ENCODE measurements at places on chromosomes 5 and 9.
A peak's percentile ranks its signal among the peaks of the same experiment; 100 is the strongest.

- no peak for DNase-seq
Observed at GRCh38 chr5:174972291-174972690, 247.9 kb downstream of the MSX2 start.

DNA sequence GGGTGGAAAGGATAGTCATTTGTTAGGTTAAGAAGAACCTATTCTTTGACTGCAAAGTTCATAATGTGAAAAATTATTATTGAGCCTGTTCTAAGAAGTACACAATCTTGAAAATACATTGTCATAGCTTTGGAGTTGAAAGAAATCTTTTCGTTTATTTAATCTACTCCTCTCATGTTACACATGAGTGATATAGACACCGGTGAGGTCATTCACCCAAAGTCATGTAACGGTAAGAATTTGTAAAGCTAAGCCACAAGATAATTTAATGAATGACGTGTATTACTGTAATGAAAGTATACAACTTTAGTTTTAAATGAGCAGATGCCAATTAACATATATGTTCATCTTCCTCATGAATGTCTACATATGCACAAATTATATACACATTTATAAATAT lies 284.1 kb upstream of the PDE4D start:
- no peak for DNase-seq

- peak; percentile 99 for DNase-seq
Observed at GRCh38 chr5:138575194-138576015, at the start of gene HSPA9. TSS of gene HSPA9 (minus strand) at chr5:138575401. CDS start at chr5:138575318, 83 bp downstream.

- no peak for DNase-seq
Observed at GRCh38 chr9:12657998-12658397, 35.2 kb upstream of the TYRP1 start.

DNA sequence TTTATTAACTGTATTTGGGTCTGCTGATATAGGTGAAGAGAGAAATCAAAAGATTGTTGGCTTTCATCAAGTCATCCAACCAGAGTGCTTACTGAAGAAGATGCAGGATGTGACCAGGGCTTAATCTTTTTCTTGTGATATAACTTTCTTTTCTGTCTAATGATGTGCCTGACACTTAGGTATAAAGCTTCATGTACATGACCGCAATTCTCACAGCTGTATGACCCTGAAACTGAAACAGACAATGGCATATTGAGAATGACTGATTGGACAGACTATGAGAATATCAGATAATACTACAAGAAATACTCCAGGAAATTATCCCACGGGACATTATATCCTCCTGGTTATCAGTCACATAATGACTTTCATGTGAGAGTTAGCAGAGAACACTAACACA lies 32.5 kb upstream of the FAM174A start:
- no peak for DNase-seq

DNA sequence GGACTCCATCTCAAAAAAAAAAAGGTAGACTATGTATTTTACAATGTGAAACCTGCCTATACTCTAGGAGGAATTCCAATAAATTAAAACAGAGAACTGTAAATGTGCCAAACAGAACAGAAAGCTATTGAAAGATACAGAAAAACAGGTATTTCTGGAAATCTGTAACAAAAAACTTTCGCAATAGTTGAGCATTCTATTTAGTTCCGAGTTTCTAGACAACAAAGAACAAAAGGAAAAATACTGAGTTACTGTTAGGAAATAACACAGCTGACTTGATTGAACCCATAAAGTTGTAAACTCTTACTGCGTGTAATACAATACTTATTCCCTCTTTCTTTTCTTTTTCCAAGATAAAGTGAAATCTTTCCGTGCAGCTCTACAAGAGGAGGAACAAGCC lies 18.6 kb downstream of the DIMT1 start:
- no peak for DNase-seq

- DNase-seq, result no peak
Observed at GRCh38 chr5:89028595-89029285, 145.8 kb upstream of the MEF2C start.

GRCh38 chr9:129006328-129007034 lies 21.6 kb downstream of the SH3GLB2 start:
- DNase-seq, result peak; percentile 56

GRCh38 chr9:90926936-90927335 lies 125.3 kb downstream of the SYK start:
- no peak for DNase-seq

DNA sequence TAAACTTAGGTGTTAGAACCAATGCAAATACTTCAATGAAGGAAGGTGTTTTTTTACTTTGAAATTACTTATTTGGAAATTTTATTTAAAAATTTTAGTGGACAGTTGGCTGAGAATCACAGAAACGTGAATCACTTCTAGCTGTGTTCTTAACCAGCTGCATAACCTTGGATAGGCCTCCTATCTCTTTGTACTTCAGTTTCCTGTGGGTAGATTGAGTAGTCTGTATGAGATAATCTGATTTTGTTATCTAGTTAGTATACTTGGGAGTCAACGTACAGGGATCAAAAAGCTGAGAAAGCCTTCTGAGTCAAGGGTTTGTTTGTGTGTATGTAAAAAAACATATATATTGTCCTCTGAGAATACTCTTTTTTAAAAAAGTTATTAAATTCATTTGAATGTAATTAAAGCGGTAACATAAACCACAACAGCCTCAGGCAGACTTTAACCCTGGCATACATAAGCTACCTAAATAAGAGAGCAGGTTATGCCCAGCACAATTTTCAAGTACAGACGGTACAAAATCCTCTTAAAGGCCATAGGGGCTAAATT lies 38.1 kb upstream of the ZCCHC7 start:
- DNase-seq, result peak; percentile 13

DNA sequence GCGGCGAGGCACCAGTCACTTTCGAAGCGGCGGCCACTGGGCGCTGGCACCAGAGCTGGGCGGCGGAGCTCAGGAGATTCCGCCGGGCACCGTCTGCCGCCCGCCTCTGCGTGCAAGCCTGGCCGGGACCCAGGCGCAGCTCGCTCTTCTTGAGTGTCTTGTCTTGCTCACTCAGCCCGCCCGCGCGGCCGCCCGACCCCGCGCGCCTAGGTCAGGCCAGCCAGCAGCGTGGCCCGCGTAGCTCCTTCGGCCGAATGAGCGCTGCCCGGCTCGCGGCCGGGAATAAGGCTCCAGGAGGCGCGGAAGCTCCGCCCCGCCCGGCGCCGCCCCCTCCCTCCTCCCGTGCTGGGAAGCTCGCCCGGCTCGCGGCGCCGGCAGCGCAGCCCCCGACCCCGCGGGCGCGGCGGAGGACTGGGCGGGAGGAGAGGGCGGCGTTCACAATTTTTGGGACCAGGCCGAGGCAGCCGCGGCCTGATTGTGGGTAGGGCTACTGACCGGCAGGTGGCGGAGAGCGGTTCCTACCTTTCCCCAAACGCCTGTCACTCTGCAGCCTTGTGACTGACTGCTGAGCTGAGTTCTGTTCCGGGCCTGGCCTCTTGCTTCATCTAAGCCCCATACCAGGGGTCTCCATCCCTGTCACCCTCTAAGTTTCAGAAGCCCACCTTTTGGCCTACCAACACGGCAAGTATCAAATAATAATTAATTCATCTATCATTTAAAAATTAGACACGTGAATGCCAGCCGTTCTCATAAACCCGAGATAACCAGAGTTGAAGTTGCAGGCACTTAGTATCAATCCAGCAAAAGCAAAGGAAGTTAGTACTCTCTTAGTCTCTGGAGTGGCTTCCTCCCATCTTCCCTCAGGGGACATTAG lies at the start of gene HBEGF:
TSS of gene HBEGF (minus strand) at position 256 of the 874 bp plus-strand sequence. CDS start 275 bp downstream, outside the sequence.
- peak; percentile 56 for DNase-seq

- no peak for DNase-seq
Observed at GRCh38 chr5:11050596-11051304, 289.7 kb upstream of the DAP start.

GRCh38 chr5:146751781-146752401 lies 126.7 kb downstream of the PPP2R2B start:
- DNase-seq, result peak; percentile 78

DNA sequence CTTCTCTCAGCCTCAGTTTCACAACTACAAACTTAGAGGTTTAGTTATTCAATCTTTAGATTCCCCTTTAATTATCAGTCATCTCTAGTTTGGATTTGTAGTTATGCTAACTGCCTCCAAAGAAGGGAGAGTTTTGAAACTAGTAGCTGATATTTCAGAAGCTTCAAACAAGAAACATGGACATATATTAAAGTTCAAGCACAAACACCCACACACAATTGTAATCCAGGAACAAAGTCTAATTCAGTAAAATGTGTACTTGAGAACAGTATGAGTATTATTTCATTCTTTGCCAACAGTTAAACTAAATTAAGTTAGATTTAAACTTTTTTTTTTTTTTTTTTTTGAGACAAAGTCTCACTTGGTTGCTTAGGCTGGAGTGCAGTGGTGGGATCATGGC lies 71.2 kb upstream of the ABCA1 start:
- no peak for DNase-seq

DNA sequence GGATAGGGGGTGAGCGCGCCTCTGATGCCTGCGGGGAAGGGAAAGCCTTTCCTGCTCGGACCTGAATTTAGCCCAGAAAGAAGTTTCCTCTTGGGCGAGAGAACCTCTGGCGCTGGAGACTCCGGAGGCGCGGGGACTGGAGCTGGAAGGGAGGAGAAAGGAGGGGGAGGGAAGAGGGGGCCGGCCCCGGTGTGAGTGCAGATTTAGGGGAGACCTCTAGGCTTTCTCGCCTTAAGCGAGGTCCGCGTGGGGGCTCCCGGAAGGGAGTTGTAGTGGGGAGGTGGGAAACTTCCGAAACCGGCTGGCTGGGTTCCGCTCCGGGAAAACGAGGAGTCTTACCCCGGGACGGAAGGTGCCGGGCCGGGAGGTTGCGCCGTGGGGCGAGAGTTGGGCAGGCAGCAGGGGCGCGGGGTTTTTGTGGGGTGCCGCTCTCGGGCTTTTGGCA lies 1.3 kb downstream of the PCSK5 start:
- DNase-seq, result no peak

GRCh38 chr5:2591777-2592453 lies 159.6 kb downstream of the IRX2 start:
- DNase-seq, result no peak

DNA sequence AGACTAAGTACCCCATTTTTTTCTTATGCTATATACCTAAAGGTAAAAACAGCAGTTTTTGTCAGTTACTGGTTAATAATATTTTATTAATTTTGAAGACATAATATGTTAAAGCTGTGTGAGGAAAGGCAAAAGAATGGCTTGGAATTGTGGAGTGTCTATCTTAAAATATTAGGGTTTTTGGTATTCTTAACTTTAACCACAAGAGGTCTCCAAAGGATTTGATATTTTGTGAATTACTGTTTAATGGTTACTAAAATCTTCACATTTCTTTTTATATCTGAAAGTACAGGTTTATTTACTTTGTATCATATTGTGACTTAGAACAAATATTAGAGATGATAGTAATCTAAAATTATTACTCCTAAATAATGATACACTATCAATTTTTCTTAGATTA lies 32.0 kb upstream of the DHFR start:
- DNase-seq, result peak; percentile 36

DNA sequence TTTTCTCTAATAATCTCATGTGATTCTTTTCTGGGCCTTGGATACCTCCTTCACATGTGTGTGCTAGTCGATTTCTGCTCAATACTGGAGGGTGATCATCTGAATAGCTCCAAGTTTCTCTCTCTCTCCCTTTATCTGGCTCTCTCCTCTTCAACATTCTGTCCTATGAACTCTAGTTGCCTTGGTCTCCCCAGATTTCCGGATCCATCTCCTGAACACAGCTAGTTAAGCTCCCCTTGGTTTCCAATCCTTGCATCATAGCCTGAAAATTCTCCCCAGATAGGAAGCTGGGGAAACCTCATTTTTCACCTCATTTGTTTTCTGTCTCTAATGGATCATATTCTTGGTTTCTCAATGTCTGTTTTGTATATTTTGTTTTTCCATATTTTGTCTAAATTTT lies 832.3 kb downstream of the MTRR start:
- no peak for DNase-seq

DNA sequence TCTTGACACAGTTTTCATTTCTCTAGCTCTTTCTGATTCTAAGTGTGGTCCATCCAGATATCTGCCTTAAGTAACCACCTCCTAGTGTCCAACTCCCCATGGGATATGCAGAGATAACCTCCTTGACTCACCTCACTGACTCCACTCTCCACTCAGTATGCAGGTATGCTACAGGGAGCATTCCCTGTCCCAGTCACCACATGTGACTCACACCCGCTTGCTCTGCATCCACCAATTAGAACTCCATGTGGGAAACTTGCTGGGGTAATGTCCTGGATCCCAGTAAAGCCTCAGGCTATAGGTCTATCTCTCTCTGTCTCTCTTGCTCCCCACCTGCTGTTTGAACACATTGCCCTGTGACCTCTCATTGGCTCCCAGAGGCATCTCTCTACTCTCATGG lies 563.9 kb downstream of the HTR1A start:
- no peak for DNase-seq

- peak; percentile 30 for DNase-seq
Observed at GRCh38 chr5:172777881-172778814, 7.2 kb upstream of the DUSP1 start.

DNA sequence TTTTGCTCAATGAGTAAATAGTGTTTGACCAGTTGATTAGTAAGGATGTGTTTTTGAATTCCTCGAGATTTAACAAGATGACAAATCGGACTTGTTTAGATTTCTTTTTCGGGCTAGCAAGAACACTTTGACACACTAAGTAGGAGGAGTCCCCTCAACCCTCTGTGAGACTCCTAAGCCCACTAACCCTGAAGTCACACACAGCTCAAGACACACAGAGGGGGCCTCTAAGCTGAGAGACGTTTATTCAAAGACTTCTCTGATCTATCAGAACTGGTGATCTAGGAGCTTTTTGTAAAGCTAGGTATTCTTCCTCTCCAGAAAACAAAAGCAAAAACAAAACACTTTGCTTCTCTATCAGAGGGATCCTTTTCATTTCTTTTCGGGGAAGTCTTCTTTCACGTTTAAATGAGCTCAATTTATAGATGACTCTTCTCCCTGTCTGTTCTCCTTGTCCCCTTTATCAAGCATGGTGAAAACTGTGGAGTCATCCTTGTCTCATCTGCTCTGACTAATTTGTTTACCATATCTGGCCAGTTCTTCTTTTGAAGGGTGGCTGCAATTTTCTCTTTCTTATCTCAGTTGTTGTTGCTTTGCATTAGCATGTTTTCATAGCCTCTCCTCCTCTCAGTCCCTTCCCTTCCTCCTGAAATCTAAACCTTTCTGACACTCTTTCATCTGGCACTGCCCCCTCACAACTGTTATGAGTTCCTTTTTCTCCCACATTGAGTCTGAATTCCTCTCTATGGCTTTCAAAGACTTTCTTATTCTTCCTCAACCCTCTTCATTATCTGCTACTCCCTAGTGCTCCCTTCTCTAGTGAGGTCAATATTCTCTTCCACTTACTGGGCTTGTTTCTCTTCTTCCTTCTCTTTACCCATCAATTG lies 68.5 kb upstream of the RAI14 start:
- DNase-seq, result no peak

GRCh38 chr9:26158631-26159150 lies 480.4 kb upstream of the TUSC1 start:
- DNase-seq, result no peak

GRCh38 chr9:1995084-1995483 lies 20.1 kb upstream of the SMARCA2 start:
- DNase-seq, result no peak

- no peak for DNase-seq
Observed at GRCh38 chr9:137748311-137748710, 129.3 kb upstream of the CACNA1B start.

- no peak for DNase-seq
Observed at GRCh38 chr9:101618698-101619097, 23.9 kb upstream of the PPP3R2 start.
